Non-pigmented ciliary epithelial cell (primary cell): ENCODE measurements at places on chromosomes 3 and 15.
A peak's percentile ranks its signal among the peaks of the same experiment; 100 is the strongest.

DNA sequence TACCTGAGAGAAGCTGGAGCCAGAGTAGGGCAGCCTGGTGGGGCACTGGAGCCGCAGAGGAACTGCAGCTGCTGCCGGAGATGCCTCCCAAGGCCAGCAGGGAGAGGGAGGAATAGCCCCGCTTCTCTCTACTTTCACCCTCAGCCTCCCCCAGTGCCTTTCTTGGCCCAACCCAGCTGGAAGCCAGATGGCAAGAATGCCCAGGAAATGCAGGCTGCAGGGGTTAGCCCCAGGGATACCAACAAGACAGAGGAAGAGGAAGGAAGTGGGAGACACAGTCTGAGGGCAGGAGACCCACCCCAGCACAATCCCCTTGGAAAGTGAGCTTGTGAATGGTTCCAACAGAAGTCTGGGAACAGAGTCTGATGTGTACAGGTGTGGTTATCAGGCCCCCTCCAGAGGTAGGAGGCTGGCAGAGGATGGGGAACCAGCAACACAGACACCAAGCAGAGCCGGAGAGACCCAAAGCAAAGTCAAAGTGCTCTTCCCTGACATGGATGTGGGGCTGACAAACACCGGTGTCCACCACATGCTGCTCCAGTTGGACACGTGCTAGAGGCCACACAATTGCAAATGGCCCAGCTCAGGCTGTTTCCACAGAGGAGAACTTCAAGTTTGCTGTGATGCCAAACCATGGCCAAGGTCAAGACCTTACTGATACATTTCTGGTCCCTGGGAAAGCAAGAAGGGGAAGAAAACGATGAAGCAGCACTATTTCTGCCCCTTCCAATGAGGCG is 418.8 kb upstream of the PROK2 start:
- DNase-seq: no peak

DNA sequence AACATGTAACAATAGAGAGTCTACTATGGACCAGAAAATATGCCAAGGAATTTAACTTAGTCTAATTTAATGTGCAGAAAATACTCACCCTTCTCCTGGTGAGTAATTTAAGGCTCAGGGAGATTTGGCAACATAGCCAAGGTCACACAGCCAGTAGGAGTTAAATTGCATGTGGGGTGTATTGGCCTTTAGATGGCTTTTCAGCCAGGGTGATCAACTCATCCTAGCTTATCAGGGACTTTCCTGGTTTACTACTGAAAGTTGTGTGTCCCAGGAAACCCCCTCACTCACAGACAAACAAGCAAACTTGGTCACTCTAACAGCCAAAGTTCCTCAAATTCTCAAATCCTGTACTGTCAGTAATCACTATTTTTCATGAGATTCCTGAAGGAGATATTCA is 2.6 kb upstream of the SLC9A9 start:
- no peak for DNase-seq

DNA sequence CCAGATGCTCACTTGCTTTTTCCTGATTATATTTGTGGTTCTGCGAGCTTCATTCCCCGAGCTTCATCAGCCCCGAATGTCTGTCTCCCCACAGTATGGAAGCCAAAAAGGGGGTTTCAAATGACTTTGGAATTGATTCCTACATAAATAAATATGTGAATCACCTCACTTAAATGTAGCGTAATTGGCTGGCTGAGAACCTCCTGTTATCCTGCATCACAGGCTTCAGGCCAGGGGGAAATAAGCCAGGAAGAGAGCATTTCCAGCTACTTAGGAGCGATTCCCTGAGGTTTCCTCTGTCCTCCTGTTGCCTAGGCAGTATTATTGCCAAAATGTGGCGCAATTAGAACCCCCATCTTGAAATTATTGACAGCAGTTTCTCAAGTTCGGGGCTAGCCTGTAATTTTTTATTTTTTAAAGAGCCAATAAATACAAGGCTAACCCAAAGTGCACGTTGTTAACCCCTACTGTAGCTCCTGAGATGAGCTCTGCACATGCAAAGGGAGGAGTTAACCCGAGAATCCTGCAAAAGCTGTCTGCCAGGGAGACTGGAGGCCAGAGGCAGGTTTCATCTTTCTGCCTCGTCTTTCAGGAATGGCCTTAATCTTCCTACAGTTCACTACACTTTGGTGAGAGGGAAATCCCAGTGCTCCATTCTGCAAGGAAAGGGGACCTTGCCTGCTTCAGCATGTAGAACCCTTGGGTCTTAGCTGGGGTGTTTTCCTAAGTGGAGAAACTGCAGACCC is 148.2 kb downstream of the ADAMTS9 start:
- peak; percentile 18 for DNase-seq

DNA sequence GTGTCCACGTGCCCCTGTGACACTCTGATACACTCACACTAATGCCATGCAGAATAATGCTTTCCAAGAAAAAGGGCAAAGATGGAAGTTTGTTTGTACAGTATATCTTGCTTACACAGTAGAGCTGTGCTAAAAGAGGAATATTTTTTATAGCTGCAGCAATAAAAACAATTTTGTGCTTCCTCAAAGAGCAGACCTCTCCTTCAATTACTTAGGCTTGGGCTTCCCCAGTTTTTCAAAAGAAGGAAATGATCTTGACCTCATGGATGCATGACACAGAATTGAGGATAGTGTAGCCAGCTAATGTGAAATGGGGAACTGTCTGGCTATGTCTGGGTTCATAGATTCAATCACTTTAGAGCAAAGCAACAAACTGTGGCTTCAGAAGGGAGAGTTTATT is 137.4 kb downstream of the STT3B start:
- DNase-seq: no peak

GRCh38 chr3:43214616-43215015 is 71.7 kb upstream of the SNRK start:
- DNase-seq: no peak

DNA sequence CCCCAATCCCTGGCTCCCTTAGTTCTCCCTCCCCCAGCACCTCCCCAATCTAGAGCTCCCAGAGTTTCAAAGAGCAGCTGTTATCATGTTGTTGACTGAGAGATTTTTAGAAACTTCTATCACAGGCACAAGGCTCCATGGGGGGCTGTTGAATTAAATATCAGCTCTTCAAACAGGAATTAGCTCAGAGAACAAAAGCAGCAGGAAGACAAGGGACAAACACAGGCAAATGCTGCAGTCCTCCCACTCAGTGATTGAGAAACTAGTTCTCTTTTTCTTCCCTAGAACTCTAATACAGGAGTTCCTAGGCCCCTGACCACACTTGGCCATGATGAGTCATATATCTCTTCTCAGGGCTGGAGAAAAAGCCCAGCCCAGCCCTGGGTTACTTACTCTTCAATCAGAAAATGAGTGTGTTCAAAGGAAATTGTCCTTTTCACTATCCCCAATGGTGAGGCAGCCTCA is 262.1 kb downstream of the IGSF11 start:
- DNase-seq: no peak

DNA sequence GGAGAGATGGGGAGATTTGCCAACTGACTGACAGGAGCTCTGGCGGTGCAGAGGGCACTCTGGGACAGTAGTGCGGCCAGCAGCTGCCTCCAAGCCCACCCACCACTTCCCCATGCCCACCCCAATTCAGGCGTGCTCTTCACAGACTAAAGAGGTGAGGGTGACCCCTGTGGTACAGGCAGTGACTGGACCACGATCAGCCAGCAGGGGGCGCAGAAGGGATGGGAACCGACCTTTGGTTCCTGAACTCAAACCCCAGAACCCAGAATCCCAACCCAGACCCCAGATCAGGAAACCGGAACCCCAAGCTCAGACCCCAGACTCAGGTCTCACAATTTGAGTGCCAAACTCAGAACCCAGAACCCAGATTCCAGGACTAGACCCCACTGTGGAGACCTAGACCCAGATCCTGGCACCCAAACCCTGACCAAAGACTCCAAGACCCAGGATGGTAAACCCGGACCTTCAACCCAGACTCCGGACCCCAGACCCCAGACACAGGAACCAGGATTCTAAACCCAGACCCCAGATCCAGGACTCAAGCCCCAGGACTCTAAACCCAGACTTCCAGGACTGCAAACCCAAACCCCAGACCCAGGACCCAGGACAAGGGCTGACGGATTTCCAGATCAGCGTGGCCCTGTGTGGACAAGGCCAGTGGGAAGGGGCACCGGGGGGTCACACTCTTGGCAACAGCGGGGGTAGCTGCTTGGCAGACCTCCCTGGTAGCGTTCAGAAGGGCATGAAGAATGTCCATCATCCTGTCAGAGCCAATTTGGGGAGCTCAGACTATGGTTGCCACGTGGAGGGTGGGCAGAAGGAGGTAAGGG is 3.7 kb upstream of the MYL3 start:
- no peak for DNase-seq

GRCh38 chr3:195153130-195153529 is 117.8 kb downstream of the XXYLT1 start:
- no peak for DNase-seq

DNA sequence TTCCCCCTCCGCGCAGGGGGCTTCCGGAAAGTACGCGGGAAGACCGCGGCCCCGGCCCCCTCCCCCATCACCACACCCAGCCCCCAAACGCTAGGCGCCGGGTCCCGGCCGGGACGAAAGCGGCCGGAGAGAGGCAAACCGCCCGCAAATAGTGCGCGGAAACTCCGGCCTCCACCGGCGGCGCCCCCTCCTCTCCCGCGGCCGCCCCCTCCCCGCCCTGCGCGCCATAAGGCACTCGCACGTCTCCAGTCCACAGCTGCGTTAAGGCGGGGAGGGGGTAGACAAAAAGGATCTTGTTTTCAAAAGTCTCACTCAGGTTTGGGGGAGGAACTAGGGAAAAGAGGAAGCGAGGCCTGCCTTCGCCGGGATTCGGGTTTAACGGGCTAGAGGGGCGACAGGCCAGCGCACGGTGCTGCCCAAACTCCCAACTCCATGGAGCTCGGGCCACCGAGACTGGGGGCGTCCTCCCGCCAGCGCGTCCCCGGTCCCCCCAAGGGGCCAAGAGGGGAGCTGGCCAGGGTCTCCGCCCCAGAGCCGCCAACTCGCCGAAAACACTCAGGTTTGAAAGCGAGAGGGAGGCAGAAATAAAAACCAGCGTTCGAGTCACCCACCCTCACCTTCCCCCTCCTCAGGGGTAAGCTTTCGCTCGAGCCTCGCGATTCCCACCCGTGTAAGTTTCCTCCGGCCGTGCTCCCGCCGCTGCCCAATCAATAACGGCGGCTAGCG is 1.8 kb downstream of the ANP32A start:
- no peak for DNase-seq

DNA sequence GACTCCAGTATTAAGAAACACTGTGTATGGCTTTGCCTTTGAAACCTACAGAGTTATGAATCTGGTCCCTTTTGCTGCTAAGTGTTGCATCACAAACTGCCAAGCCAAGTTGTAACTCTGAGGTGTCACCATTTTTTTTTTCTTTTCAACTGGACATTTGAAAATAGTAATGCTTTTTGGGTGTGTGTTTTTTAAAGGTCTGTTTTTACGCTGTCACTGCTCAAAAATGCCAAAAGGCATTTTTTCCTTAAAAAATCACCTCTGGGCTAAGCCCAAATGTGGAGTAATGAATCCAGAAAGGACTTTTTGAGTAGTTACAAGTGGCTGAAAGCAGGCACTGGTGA is 9.5 kb downstream of the SMAD3 start:
- DNase-seq: no peak

- no peak for DNase-seq
Measured at GRCh38 chr15:32856753-32857152, 138.9 kb downstream of the GREM1 start.

DNA sequence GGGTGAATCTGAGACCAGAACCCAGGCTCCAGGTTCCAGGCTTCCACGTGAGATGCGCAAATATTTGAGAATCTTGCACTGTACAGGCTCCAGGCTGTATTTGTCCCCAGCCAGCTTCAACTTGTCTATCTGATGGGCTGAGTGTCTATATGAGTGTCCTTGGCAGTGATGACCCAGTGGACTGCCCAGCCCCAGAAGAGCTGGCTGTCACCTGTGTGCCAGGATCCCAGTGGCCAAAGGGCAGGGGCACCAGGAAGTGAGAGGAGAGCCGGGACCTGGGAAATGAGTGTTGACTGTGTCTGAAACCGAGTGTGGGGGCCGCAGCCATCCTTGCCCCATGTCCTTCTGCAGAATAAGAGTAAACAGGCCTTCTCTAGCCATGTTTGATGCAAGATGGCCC is 10.4 kb downstream of the FAH start:
- DNase-seq: no peak
